Activated T-cell treated with anti-CD3 and anti-CD28 coated beads for 48 hours (primary cell): ENCODE measurements at places on chromosomes 5 and 9.

DNA sequence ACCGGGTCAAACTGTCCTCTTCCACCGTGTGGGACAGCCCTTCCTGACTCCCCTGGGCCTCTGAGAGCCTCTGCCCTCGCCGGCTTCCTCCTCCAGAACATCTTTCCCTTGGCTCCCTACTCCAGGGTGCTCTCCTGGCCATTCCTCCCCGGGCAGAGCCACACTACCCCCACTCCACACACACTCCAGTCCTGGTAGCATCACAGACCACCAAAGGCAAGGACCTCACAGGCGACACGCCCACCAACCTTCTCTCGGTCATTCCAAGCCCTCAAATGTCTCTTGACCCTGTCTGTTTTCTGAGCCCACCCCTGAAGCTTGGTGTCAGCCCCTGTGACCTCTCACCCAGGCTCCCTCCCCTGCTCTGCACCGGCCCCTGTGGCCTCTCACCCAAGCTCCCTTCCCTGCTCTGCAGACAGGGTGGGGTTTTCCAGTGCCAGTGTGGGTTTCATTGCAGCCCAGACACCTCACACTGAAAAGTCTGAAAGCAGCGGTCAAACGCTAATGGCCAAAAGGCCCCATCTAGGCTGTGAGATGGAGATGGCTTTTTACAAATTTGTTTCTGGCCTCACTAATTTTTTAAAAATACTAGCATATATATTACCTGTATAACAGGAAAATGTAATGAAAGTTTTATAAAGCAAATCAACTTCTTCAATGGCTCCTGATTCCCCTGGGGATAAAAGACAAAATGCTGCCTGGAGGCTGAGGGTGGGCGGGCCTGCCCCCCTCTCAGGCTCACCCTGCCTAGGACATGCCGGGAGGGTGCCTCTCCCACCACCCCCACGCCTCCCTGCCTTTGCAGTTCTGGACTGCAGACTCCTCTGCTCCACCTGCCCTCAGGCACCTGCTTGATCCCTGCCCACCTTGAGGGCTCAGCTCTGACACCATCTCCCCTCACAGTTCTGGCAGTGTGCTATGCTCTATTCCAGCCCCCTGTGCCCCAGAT, 10.5 kb downstream of the LRRC26 start:
- no peak for DNase-seq

DNA sequence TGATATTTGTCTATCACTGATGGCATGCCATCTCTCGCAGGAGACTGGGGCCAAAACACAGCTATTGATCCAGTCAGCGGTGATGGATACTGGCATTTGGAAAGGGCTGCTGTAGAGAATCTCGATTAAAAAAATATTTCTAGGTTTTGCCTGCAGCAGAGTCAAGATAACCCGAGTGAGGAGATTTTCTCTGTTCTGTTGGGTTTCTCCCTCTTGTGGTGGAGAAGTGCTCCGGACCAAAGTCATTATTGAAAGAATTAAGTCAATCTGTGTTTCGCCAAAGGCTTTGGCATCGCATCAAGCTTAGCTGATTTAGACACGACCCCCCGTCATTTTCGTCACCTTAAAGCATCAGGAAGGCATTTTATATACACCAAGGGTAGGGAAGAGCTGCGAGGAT, 97.1 kb upstream of the IRX2 start:
- no peak for DNase-seq

DNA sequence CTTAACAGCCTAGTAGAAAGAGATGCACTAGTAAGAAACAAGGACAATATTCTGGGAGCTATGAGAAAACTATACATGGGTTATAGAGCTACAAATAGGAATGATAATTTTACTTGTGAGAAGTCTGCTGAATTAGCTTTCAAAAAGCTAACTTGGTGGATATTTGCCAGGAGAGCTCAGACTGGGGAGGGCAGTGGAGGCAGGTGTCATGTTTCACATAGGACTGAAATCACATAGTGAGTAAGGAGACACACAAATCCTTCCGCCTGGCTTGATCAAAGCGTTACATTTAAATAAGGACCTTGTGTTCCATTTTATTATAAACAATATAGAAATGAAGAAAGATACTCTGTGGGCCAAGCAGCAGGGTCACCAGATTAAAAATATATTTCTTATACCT, 235.0 kb downstream of the ISL1 start:
- no peak for DNase-seq

DNA sequence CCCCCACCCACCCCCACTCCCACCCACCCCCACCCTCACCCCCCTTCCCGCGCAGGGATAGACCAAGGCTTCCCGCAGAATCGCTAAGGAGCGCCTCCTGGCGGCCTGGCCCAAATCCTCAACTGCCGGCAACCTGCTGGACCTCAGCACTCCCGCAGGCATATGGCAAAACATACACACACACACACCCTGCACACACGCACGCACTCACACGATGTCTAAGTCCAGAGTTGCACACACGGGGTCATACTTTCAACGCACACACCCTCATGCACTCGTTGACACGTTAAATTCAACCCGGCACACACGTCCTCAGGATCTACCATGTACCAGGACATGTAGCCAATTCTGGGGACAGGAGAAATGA, 1.7 kb downstream of the CPLX2 start:
- DNase-seq, result peak; percentile 12

DNA sequence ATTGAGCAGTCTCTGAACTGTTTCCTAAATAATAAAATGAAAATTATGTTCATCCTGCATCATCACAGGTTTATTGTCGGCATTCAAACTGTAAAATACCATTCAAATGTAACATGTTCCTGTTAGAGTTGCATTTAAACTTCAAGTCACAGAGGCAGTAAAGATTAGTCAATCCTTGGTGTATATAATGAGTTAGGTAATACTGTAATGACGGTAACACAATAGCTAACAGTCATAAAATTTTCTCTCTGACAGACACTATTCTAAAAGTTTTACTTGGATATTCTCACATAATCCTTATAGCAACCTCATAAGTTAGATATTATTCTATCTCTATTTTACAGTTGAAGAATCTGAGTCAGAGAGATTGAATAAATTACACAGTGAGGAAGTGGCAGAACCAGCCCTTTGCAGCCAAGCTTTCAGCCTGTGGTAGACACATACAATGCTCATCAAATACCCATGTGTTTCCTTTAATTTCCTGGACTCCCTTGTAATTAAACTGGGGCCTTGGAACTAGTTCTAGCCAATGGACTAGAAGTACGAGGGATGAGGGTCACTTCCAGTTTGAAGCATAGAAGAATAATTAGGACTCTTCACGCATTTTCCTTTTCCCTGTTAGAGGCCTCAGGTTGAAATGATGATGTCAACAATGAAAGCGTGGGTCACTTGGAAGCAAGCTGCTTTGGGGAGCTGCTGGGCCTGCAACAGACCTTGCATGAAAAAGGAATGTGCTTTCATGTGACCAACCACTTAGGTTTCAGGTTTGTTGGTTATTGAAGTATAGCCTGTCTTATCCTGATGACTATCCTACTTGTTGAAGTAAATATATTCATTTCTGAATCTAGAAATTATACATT, 12.3 kb upstream of the CAST start:
- DNase-seq, result no peak

DNA sequence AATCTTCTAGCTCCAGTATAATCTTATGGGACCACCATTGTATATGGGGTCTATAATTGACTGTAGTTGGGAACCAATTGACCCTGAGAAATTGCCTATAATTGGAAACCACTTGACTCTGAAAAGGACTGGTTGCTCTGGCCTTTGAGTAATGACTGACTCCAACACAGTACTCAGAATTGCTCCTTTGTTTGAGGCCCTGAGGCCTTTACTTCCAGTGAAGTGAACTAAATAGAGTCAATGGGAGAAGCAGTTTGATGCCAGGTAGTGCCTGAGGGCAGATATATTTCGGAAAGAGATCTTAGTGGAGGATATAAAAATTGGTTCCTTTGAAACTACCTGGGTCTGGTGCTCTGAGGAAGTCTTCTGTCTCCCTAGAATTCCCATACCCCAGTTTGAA, 16.0 kb upstream of the TMEM171 start:
- DNase-seq, result no peak

DNA sequence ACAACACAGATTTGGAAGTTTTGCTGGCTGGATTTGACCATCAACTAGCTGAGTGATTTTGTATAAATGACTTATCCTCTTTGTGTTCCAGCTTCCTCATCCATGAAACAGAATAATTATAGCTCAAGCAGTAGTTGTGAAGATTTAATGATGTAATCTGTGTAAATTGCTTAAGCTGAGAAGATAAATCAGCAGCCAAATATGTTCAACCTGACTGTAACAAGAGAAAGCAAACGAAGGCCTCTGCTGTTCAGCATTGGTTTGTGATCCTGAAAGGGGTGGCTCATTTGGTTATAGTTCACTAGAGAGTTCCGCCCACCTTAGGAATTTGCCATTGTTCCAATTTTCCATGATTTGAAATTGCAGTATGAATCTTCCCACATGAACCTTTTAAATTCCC, 75.7 kb upstream of the CCDC112 start:
- no peak for DNase-seq

DNA sequence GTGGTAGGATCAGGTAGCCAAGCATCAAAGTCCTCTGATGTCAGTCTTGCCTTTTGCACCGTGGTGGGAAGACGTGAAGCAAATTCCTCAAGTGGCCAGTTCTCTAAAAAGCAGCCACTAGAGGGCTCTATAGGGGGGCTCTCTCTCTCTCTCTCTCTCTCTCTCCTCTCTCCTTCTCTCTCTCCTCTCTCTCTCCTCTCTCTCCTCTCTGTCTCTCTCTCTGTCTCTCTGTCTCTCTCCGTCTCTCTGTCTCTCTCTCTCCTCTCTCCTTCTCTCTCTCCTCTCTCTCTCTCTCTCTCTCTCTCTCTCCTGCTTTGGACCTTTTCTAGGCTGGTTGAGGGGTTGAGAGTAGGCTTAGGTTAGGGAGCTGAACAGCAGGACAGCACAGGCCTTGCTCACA, 13.9 kb upstream of the OSMR start:
- DNase-seq, result no peak

DNA sequence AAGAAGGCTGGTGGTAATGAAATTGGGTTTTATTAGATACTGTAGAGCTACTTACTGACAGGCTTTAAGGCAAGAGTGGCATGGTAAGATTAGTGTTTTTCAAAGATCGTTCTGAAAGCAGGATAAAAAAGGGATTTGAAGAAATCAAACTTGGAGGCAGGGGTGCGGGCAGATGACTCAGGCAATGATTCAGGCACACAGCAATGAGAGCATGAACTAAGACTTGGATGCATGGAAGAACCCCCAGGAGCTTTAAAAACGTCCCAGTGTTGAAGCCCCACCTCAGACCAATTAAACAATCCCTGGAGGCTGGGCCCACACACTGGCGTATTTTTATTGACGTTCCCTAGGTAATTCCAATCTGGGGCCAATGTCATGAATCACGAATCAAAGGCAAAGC, 102.5 kb downstream of the SREK1 start:
- no peak for DNase-seq

- no peak for DNase-seq
These were observed 27.5 kb downstream of the FSD1L start for GRCh38 chr9:105475302-105475701.

GRCh38 chr5:136732751-136733150, 367.4 kb upstream of the TRPC7 start:
- no peak for DNase-seq

DNA sequence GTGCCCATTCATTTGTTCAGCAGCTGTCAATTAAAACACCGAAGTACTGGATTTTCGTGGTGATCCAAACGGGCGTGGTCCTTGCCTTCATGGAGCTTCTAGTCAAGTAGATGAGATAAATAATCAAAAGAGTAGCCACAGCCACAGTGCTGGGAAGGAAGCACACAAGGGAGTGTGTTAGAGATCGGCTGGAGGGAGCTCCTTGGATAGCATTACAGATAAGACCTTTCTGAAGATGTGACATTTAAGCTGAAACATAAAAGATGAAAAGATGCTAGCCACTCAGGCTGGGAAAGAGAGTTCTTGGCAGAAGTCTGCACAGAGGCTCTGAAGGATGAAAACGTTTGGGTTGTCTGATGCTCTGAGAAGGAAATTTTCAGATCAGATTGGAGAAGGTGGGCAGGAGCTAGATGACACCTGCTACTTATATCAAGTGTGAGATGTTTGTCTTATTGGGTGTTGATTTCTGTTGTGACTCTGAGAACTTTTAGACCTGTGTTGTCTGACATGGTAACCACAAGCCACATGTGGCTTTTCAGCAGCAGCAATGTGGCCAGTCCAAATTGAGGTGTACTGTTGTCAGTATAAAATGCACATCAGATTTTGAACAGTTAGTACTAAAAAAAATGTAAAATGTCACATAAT, 123.9 kb downstream of the TLE4 start:
- DNase-seq, result no peak

DNA sequence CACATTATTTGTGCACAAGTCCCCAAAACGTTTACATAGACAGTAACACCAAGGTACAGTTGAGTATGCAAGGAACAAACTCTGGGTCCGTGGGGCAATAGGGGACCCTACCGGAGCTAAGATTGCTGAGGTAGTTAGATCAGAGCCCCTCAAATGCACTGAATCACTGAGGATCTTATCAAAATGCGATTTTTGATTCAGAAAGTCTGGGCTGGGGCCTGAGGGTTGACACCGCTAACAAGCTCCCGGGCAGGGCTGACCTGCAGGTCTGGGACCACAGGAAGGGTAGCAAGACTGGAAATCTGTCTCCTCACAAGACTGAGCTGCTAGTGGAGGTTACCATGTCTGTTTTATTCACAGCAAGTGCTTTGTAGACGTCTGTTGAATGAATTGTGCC, 1.8 kb upstream of the IL3 start:
- DNase-seq, result no peak

DNA sequence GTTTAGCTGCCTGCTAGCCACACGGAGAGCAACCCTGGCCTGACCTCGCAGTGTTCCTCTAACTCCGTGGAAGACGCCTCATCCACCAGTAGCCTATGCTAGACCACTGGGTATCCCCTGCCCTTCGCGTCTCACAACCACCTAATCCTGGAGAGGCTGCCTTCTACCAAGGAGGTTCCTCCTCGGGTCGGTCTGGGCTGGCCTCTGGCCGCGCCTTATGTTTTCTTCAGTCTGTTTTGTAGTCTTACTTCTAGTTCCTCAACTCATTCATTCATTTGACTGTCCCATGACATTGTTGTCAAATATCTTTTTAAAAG, 1.6 kb upstream of the TPM2 start:
- no peak for DNase-seq

- no peak for DNase-seq
These were observed 64.5 kb downstream of the MAMDC2 start for GRCh38 chr9:70108181-70108580.
